ENCODE measurements at places on chromosomes 3 and 15.

DNA sequence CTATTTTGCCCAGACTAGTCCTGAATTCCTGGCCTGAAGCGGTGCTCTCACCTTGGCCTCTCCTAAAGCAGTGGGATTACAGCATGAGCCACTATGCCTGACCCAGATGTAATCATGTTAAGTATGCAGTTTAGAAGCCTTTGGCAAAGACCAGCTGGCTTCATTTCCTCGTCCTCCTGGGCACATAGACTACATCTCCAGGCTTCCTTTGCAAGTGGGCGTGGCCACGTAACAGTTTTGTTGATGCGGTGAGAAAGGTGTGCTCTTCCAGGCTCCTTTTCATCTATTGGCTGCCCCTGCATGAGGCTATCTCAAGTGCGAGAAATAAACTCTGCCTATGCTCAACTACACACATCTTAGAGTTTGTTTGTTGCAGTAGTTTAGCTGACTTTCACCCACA lies 13.0 kb downstream of the SV2B start:
- DNase-seq: no peak

DNA sequence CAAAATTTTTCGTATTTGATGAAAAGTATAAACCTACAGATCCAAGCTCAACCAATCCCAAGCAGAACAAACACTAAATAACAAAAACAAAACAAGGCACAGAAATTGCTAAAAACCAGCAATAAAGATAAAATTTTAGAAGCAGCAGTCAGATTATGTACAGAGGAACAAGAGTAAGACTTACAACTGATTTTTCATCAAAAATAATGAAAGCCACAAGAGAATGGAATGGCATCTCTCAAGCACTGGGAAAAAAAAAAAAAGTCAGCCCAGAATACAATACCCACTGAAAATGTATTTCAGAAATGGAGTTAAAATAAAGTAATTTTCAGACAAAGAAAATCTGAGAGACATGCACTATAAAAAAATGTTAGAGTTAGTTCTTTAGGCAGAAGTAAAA lies 27.0 kb downstream of the GPR156 start:
- DNase-seq: no peak

- no peak for DNase-seq
These were observed 2.8 kb downstream of the TMEM43 start for GRCh38 chr3:14127516-14128161.

DNA sequence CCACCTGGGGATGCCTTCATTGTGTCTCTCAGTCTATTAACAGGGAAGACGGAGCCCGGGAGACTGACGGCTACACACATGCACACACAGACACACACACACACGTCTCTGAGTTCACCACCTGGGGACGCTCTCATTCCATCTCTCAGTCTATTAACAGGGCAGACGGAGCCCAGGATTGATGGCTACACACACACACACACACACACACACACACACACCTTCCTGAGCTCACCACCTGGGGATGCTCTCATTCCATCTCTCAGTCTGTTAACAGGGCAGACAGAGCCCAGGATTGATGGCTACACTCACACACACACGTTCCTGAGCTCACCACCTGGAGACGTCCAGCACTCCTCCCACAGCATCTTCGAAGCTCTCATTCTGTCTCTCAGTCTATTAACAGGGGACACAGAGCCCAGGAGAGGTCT lies 143.9 kb downstream of the OR4M2 start:
- DNase-seq: no peak

DNA sequence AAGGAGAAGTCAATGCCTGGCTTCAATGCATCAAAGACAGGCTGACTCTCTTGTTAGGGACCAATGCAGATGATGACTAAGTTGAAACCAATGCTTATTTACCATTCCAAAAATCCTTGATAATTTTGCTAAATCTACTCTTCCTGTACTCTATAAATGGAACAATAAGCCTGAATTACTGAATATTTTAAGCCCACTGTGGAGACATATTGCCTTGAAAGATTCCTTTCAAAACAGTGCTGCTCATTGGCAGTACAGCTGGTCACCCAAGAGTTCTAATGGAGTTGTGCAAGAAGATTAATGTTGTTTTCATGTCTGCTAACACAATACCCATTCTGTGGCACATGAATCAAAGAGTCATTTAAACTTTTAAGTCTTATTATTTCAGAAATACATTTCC lies 181.0 kb upstream of the CBLB start:
- DNase-seq: peak; percentile 52
